Vagina (tissue), 2 donors: ENCODE measurements at places on chromosomes 12 and 14. TPM values are rescaled to one million over a fixed set of nuclear protein-coding genes. Genes with fewer than 3 reads are reported as not detected.

The C1QL4 gene
- 2.0 TPM for total RNA-seq

The NID2 gene
- total RNA-seq, result 20.1 TPM

The CCDC175 gene
- not detected for total RNA-seq

The TAS2R46 gene
- 2.0 TPM for total RNA-seq

The GALNT9 gene
- 1.5 TPM for total RNA-seq

The GPD1 gene
- 65.3 TPM for total RNA-seq

The HHIPL1 gene
- total RNA-seq, result 5.9 TPM

The AREL1 gene
- 32.7 TPM for total RNA-seq

The PMEL gene
- 1.2 TPM for total RNA-seq

GRCh38 chr14:68758301-68758700, 34.6 kb downstream of the ZFP36L1 start:
- DNase-seq, result no peak
- peaks cover 41% of the 10 kb centered on the region for H3K4me1 ChIP-seq
- H3K27ac ChIP-seq, result no peak overlapping the region
- no peaks in the 10 kb centered on the region for H3K27me3 ChIP-seq

GRCh38 chr14:59268011-59268410, 79.5 kb downstream of the DAAM1 start:
- H3K4me1 ChIP-seq, result peaks cover 4% of the 10 kb centered on the region
- no peak for DNase-seq
- H3K27me3 ChIP-seq, result no peaks in the 10 kb centered on the region

DNA sequence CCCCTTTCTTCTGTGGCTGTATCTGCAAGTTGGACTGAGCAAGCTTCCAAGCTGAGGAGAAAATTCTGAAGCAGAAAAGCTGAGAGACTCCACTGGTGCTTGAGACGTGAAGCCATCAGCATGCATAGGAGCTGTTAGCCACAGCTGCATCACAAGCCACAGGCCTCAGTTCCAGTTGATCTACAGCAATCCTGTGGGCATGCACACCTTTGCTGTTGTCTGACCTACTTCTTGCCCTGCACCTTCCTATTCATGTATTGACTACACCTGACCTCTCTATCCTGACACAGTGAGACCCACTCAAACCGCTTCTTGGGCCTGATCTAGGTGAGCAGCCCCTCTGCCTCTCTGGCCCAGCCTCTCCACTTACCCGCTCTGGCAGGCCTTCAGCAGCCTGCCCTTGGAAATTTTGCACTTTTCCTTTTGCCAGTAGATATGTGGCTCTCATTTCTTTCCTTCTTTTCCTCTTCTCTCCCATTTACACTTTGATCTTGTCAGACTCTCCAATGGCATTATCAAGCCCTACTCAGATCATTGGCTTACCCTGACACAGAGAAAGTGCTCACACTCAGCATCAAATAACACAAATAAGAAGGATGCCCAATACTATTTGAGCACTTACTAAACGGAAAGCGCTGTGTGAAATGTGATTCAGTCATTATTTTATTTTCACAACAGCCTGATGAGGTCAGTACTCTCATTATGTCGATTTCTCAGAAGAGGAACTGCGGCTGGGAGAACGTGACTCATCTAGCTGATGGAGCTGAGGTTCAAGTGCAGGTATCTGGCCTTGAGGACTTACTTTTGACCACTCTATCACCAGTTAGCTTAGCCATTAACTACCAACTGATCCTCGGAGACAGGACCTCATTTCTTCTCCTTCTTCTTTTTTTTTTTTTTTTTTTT, 21.9 kb upstream of the PTGR2 start:
- no peaks in the 10 kb centered on the region for H3K27me3 ChIP-seq
- no peaks in the 10 kb centered on the region for H3K36me3 ChIP-seq
- no peak for DNase-seq
- H3K27ac ChIP-seq, result no peak overlapping the region
- H3K4me3 ChIP-seq, result no peak overlapping the region
- H3K4me1 ChIP-seq, result peaks cover 7% of the 10 kb centered on the region

- H3K27ac ChIP-seq, result no peak overlapping the region
- H3K4me1 ChIP-seq, result no peaks in the 10 kb centered on the region
- no peaks in the 10 kb centered on the region for H3K36me3 ChIP-seq
- no peaks in the 10 kb centered on the region for H3K27me3 ChIP-seq
Measured at GRCh38 chr12:68595241-68595640, 15.5 kb upstream of the RAP1B start.

GRCh38 chr14:104111301-104112112, 26.0 kb downstream of the ASPG start:
- peaks cover 19% of the 10 kb centered on the region for H3K4me1 ChIP-seq
- no peaks in the 10 kb centered on the region for H3K27me3 ChIP-seq
- no peak overlapping the region for H3K27ac ChIP-seq
- H3K36me3 ChIP-seq, result no peaks in the 10 kb centered on the region
- H3K4me3 ChIP-seq, result no peak overlapping the region

- H3K36me3 ChIP-seq, result no peaks in the 10 kb centered on the region
- no peak for DNase-seq
- H3K27ac ChIP-seq, result no peak overlapping the region
- H3K27me3 ChIP-seq, result no peaks in the 10 kb centered on the region
- no peaks in the 10 kb centered on the region for H3K4me1 ChIP-seq
Measured at GRCh38 chr12:22169376-22169775, 123.4 kb downstream of the CMAS start.

DNA sequence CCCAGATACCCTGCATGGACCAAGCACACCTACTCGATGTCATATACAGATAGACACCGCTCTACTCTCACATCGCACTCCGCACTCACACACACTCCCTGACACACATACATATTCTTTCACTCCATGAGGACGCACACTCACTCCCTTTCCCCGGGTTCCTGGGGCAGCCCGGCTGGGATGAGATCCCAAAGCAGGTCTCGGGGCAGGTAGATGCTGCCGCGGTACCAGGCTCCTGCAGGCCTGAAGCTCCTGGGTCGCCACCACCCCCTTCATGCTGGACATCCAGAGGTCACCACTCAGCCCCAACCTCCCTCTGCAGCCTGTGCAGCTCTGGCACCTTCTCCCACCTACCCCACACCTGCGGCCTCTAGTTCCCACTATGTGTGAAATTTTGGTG, 2.3 kb downstream of the C1QL4 start:
- H3K4me3 ChIP-seq, result no peak overlapping the region
- DNase-seq, result no peak
- H3K27me3 ChIP-seq, result peaks cover 13% of the 10 kb centered on the region
- no peak overlapping the region for H3K27ac ChIP-seq
- H3K36me3 ChIP-seq, result no peaks in the 10 kb centered on the region

GRCh38 chr12:120903412-120904196, 554 bp downstream of the SPPL3 start:
- DNase-seq, result no peak
- H3K27ac ChIP-seq, result peak overlapping the region; percentile 97
- H3K36me3 ChIP-seq, result no peaks in the 10 kb centered on the region
- peak overlapping the region; percentile 92 for H3K4me3 ChIP-seq

GRCh38 chr14:105458010-105458409, 16.6 kb upstream of the CRIP2 start:
- no peaks in the 10 kb centered on the region for H3K36me3 ChIP-seq
- no peak overlapping the region for H3K4me3 ChIP-seq
- H3K4me1 ChIP-seq, result no peaks in the 10 kb centered on the region
- no peak overlapping the region for H3K27ac ChIP-seq

DNA sequence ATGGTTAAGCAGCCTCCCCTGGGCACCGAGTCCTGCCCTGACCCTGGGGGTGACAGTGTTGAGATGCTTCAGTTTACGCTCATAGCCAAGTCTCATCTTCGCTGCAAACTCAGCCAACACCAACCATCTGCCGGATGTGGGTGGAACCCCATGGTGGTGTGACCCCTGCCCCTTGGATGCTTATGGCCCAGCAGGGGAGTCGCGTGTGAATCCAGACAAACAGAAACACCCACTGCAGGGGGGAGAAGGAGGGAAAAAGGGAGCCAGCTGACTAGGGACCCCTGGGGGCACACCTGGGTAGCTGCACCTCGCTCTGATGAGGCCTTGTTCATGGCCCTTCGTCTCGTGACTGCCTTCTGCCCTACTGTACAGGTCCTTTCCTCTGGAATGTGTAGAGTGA, 23.8 kb downstream of the AACS start:
- H3K27ac ChIP-seq, result no peak overlapping the region
- peaks cover 19% of the 10 kb centered on the region for H3K36me3 ChIP-seq
- no peaks in the 10 kb centered on the region for H3K27me3 ChIP-seq
- no peak overlapping the region for H3K4me3 ChIP-seq

DNA sequence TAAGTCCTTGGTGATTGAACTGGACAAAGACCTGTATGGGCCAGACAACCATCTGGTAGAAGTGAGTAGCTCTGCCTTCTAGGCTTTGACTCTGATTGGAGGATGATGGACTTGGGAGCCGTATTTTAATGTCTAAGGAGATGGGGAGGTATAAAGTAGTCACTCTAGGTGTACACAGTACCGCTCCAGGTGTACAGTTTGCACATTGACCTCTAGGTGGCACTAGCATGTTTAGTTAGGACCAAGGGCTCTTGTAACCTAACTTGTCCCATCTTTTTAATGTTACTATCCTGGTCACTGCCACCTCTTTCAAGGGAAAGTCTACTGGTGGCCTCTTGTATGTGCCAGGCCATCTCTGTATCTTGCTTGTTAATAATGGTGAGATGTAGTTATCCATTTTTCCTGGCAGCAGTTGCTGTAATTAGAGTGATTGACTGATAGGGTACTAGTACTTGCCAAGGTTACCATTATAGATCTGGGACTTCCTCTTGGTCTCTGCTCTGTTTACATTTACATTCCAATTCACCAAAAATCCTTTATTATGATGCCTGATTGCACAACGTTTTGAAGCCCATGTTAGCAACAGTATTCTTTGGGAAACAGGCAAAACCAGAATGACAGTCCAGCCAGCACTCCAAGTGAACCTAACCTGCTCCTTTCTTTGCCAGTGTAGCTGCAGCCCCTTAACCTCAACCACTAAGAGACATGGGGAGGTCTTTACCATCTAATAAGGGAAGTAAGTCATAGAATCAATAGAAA, 3.6 kb downstream of the SMARCD1 start:
- peaks cover 66% of the 10 kb centered on the region for H3K36me3 ChIP-seq
- DNase-seq, result no peak

GRCh38 chr12:1531153-1531653, 63.2 kb downstream of the FBXL14 start:
- peak overlapping the region; percentile 60 for H3K4me3 ChIP-seq
- H3K27ac ChIP-seq, result no peak overlapping the region
- no peaks in the 10 kb centered on the region for H3K36me3 ChIP-seq

DNA sequence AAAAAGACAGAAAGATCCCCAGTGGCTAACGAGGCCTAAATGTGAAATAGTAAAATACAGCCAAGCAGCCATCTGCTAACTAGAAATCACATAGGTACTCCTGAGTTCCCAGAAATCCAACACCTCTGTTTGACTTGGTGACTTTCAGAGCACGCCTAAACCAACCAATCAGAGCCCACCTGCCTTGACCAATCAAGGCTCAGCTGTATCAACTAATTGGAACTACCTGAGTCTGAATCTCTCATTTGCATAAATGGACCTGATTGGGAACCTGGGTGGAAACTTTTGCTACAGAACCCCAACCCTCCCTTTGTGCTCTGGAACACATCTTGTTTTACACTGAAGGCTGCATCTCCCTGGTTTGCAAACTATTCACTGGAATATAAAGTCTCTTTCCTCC, 5.1 kb upstream of the TCL1B start:
- no peak overlapping the region for H3K4me3 ChIP-seq
- H3K27ac ChIP-seq, result no peak overlapping the region
- H3K4me1 ChIP-seq, result no peaks in the 10 kb centered on the region
- no peaks in the 10 kb centered on the region for H3K27me3 ChIP-seq

- DNase-seq, result no peak
- H3K36me3 ChIP-seq, result no peaks in the 10 kb centered on the region
- H3K27me3 ChIP-seq, result no peaks in the 10 kb centered on the region
- no peak overlapping the region for H3K27ac ChIP-seq
- no peak overlapping the region for H3K4me3 ChIP-seq
Measured at GRCh38 chr14:41062826-41063225, 543.9 kb upstream of the LRFN5 start.
